ENCODE measurements at places on chromosomes 4 and X. TPM values are rescaled to one million over a fixed set of nuclear protein-coding genes. Genes with fewer than 3 reads are reported as not detected.

The GATA1 gene
- not detected for total RNA-seq

The TLR1 gene
- total RNA-seq = 1.3 TPM

The DOK7 gene
- total RNA-seq = not detected

DNA sequence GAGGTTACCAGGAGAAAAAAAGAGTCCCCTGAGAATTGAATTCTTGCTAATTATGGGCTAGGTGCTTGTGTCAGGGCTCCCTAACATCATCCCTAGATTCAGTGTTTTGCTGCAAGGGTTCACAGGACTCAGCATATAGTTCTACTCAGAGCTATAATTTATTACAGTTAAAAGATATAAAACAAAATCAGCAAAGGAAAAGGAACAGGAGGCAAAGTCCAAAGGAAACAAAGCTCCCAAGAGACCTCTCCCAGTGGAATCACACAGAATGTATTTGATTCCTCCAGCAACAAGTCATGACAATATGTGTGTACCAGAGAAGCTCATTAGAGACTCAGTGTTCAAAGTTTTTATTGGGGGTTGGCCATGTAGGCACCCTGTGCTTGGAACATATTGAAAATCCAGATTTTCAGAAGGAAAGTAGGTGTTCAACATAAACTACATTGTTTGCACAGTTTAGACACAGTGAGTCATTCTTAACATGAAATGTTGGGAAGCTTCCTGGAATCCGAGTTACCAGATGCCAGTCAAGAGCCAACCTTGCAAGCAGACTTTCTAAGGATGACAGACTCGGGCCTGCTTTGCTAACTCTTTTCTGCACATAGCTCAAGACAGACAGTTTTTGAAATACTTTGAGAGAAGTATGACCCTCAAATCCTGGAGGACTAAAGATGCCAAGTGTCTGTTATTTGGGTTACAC lies 311.3 kb upstream of the EMCN start:
- no peak overlapping the region for H3K4me3 ChIP-seq
- DNase-seq = no peak
- no peaks in the 10 kb centered on the region for H3K36me3 ChIP-seq
- no peaks in the 10 kb centered on the region for H3K4me1 ChIP-seq
- no peaks in the 10 kb centered on the region for H3K27me3 ChIP-seq
- H3K27ac ChIP-seq = no peak overlapping the region

GRCh38 chr4:33886356-33886755 lies 2358.0 kb downstream of the ARAP2 start:
- H3K36me3 ChIP-seq = no peaks in the 10 kb centered on the region
- no peak for DNase-seq
- H3K4me1 ChIP-seq = no peaks in the 10 kb centered on the region
- H3K4me3 ChIP-seq = no peak overlapping the region
- no peak overlapping the region for H3K27ac ChIP-seq

The NPNT gene
- not detected for total RNA-seq

DNA sequence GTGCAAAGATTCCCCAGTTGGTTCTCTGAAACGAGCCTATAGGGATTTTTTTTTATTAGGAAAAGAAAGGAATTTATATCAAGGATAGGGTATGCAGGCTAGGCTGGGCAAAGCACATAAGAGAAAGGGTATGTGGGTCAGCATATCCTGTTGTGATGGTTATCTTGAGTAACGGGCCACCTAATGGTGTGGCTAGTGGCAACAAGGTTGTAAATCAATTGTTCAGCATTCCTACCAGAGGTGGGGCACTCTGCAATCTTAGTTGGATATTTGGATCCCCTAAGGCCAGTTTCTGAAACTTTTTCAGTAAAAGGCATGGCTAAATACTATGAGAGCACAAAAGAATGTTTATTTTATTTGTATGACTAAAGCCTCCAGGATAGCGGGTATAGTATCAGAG lies 42.7 kb downstream of the DCAF12L1 start:
- no peaks in the 10 kb centered on the region for H3K27me3 ChIP-seq
- DNase-seq = no peak
- H3K4me1 ChIP-seq = no peaks in the 10 kb centered on the region
- no peak overlapping the region for H3K4me3 ChIP-seq

DNA sequence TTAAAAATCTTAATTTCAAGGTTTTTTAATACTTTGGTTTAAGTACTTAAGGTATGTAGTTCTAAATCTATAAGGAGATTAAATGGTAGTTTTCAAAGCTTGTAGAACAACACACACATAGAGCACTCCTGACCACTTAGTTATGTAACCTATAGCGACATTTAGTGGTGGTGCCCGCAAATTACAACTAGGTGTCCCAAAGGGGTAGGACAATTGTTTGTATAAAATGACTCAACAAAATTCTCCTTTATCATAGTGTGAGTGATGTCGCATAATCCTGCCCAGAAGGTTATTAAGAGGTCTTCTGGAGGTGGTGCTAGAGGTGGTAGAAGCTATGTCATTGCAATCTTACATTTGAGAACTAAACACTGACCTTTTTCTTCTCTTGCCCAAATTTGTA lies 373.0 kb upstream of the RASGEF1B start:
- DNase-seq = peak; percentile 35
- no peaks in the 10 kb centered on the region for H3K36me3 ChIP-seq
- H3K27me3 ChIP-seq = no peaks in the 10 kb centered on the region
- H3K4me3 ChIP-seq = no peak overlapping the region
- no peak overlapping the region for H3K27ac ChIP-seq

- H3K4me3 ChIP-seq = peak overlapping the region; percentile 77
- no peaks in the 10 kb centered on the region for H3K36me3 ChIP-seq
- no peak for DNase-seq
- no peaks in the 10 kb centered on the region for H3K27me3 ChIP-seq
- H3K27ac ChIP-seq = peak overlapping the region; percentile 48
Measured at GRCh38 chrX:136778916-136779315, 1.8 kb downstream of the ARHGEF6 start.

The SEC24D gene
- 22.7 TPM for total RNA-seq

DNA sequence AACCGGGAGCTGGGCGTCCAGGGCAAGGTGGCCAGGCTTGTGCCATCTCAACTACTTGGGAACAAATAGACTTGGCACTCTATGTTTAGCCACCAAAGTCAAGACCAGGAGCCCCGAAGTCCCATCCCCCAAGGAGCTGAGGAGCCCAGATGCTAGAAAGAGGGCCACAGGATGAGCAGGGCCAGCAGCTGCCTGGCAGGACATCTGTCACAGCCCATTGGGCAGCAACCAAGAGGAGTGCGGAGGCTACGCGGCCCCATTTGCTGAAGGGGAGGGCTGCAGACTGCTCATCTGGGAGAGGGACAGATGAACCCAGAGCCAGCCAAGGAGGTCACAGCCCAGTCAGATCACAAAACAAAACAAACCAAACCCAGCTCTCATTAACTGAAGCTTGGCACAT lies 22.9 kb upstream of the SOWAHD start:
- no peaks in the 10 kb centered on the region for H3K36me3 ChIP-seq
- H3K4me3 ChIP-seq = no peak overlapping the region
- no peaks in the 10 kb centered on the region for H3K27me3 ChIP-seq

The CXCL8 gene
- 0.51 TPM for total RNA-seq

DNA sequence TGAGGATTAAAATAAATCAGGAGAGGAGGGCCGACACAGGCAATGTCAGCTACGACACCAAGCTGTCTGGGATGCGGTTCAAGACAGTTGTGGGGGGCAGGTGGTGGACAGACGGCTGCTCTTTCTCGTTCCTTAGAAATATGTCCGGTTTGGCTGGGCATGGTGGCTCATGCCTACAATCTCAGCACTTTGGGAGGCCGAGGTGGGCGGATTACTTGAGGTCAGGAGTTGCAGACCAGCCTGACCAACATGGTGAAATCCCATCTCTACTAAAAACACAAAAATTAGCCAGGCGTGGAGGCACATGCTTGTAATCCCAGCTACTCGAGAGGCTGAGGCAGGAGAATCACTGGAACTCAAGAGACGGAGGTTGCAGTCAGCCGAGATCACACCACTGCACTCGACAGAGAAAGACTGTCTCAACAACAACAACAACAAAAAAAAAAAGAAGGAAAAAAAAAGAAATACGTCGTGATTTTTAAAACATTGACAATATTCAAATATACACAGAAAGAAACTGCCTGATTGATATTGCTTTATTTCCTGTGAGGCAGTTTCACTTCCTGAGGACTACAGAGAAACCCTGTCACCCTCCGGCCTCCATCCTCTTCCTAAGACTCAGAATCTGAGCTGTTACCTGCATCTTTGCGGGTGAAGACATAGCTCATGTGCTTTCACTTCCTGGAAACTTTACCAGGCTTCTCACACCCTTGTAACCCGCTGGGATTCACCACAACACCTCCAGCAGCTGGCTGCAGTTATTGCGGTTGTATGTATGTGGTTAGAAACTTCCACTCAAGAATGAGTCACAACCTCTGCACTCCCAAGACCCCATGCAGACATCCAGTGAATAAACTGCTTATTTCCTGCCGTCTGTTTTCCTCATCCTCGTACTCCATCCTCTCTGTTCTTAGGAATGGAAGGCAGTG lies 63.8 kb upstream of the STS start:
- no peaks in the 10 kb centered on the region for H3K36me3 ChIP-seq
- peak; percentile 16 for DNase-seq
- H3K27me3 ChIP-seq = no peaks in the 10 kb centered on the region
- no peak overlapping the region for H3K4me3 ChIP-seq

The UGT2B7 gene
- total RNA-seq = not detected

Data from CD8-positive, alpha-beta memory T cell (primary cell).